ENCODE measurements at places on chromosomes 2 and 18.

- DNase-seq, result no peak
Observed at GRCh38 chr2:141666191-141666590, 464.6 kb downstream of the LRP1B start.

DNA sequence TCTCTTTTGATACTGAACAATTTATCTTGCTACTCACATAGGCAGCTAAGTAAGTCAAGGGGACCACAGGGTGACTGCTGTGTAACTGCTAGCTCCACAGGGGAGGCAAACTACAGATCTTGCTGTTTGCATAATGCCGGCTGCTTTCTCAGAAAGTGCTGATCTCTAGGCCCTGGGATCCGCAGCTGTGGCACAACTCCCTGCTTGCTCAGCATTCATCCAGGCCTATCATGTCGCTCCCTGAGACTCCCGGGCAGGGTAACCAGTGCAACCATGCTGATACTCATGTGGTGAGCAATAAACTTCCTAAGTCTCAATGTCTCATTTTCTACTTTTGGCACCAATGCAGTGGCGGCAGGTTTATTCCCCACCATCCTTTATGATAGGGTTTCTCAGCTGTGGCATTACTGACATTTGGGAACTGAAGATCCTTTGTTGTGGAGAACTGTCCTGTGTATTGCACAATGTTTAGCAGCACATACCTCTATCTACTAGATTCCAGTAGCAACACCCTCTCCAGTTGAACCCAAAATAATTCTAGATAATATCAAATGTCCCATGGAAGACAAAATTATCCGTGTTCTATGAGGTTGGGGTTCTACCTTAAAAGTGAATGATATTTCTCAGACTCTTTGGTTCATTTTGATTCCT is 1101.3 kb downstream of the LRP1B start:
- no peak for DNase-seq

DNA sequence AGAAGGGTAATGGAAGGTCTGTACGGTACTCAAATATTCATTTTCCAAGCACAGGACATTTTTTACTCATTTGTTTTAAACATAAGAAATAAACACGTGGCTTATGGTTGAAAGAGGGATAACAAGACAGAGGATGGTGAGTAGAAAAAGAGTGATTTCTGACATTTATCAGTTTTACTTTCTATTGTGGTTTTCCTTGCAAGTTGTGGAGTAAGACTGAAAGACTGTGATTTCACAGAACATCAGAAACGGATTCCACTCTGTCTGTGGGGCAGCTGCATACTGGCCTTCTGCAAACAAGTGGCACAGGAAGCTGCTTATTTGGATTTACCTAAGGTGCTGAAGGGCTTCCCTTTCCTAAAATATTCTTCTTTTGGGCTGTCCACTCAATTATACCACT is 122.2 kb upstream of the ITGB6 start:
- DNase-seq, result no peak

- no peak for DNase-seq
Observed at GRCh38 chr2:3198119-3198518, 179.5 kb downstream of the EIPR1 start.

GRCh38 chr2:31420936-31421335 is 6.4 kb upstream of the XDH start:
- no peak for DNase-seq

All from stimulated activated naive CD4-positive, alpha-beta T cell treated with Interleukin-2 at 50 U/mL for 16 hours (primary cell).